ENCODE measurements at places on chromosomes 7 and 10. TPM values are rescaled to one million over a fixed set of nuclear protein-coding genes. Genes with fewer than 3 reads are reported as not detected.

DNA sequence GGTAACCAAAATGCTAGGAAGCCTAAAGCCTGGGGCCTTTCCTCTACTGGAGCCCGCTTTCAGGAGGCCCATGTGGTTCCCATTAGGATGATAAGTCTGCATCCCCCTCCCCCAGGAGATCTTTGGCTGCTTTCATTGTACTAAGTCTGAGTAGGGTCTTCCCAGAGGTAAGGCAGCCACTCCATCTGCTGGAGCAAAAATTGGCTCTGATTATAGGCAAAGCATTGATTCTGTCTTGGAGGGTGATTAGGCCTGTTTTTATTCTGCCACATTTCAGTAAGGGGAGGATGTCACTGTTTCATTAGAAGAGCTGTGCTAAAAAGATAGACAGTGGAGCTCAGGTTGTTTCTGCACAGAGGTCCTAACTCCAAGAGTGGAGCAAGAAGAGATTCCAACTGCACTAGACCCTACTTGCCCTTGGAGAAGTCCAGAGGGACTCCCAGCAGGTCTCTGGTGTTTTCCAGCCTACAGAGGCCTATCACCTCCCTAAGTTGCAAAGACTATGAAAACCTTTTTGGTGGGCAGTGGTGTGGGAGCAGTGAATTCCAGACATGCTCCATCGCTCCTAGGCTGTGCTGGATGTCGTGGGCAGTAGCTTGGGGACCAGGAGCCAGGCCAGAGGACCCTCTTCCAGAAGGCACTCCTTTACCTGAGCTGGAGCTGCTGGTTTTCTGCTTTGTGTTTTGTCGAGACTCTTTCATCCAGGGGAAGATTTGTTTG lies 7.1 kb upstream of the HOXA2 start:
- DNase-seq = no peak

SEMA3D gene
- 4.4 TPM for total RNA-seq

DNA sequence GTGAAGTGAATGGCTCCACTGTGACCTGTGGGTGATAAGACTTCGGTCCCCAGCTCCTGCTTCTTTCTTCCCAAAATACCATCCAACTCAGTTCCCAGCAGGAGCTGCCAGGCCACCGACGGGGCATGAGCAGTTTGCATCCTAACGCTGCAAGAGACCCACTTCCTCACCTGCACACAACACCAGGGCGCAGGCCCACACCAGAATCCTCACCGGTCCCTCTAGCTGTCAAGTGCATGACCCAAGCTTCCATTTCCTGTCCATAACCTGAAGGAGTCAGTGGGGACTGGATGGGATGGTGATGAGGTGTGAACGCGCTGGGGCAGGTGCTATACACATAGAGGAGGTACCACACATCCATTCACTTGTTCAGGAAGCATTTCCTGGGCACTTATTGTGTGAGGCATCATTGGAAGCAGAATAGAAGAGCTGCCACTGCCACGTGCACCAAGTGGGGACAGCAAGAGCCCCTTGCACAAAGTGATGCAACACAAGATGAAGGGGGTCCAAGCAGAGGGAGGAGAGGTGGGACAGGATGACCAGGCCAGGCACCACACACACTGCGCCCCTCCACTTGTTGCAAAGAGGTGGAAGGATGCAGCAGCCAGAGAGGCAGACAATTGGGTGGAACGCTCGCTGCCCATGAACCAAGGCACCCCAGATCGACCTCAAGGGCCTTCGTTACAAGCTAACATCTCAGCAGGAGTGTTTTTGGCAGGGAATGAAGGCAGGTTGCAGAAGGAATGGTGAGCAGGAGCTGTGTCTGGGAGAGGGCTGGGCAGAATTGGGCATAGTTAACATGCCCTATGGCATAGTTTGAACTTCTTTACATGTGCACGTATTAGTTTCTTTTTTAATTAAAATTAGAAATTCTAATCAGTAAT lies 605.8 kb upstream of the MGMT start:
- DNase-seq = peak; percentile 33

DNA sequence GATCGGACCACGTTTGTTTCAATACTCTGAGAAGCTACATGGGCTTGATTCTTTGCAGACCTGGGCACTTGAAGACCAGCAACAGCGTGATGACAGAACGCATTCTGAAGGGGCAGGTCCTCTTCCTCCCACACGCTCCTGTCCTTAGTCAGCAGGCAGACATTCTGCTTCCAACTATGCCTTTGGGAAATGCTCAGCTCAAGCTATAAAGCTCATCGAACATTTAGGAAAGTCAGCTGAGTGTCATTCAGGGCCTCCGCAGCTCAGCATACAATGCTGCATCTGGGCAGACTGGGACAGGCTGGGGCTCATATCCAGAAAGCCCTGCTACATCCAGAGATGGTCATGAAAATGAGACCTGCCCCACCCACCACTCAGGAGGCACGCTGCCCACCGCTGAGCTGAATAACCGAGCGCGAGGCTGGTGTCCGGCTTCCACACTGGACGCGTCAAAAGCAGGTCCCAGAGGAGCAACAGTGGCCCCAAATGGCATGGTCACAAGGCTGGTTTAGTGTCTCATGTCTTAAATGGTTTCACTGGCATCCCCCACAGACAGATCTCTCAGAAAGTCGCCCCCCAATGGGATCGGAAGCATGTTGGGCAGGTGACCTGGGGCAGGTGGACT lies 274.0 kb downstream of the DNAJB6 start:
- no peak for DNase-seq

UFSP1 gene
- 3.1 TPM for total RNA-seq

- DNase-seq = no peak
These were observed 114.0 kb upstream of the TCF7L2 start for GRCh38 chr10:112835944-112836451.

- no peak for DNase-seq
These were observed 7.1 kb downstream of the VIM start for GRCh38 chr10:17235136-17235535.

DNA sequence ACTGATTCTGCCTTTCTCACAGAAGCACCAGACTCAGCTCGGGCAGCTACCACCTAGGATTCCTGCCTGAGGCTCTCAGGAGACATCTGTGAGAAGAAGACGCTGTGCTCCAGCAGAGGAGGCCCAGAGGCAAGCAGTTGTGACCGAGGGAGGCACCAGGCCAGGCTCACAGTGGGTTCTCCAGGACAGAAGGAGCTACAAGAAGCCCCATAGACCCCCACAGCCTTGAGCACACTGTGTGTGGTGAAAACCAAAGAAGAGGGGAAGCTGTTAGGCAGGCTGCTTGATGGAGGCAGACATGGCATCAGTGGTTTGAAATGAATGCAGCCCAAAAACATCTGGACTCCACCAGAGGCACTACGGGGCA lies 198.8 kb downstream of the GRID1 start:
- DNase-seq = no peak

Measured in SJSA1 (cell line).